Spinal cord (tissue), 10 donors: ENCODE measurements at places on chromosomes 3 and 15. TPM values are rescaled to one million over a fixed set of nuclear protein-coding genes. Genes with fewer than 3 reads are reported as not detected.

The FXR1 gene
- 146 TPM for total RNA-seq

- no peak overlapping the region for H3K27ac ChIP-seq
- H3K4me3 ChIP-seq: no peak overlapping the region
- no peaks in the 10 kb centered on the region for H3K36me3 ChIP-seq
- H3K4me1 ChIP-seq: no peaks in the 10 kb centered on the region
- H3K27me3 ChIP-seq: no peaks in the 10 kb centered on the region
These were observed 349.4 kb downstream of the DOCK3 start for GRCh38 chr3:51024121-51024520.

DNA sequence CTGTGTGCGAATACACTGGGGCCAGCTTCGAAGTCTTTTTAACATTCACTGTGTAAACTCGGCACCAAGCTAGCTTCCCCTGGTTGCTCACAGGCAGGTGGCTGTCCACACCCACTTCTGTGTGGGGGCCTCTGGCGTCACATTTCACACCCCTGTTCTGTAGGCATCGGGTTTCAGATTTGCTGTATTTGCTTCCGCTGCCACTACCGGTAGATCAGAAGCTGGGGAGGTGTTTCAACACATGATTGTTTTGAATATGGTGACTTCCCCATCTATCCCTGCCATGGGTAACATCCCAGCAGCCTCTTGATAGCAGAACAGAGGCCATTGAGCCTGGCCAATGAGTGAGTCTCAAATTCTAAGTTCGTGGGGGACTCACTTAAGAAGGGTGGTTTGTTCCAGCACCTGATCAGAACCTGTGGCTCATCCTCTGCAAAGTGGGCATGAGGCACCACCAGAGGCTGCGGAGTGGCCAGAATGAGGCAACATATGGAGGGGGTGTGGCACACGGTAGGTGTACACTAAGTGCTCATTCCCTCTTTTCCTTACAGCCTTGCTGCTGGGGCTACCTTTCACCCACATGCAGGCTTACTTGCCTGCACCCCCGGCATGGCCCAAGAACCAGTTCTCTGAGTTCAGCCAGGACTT, 61.5 kb downstream of the IQSEC1 start:
- H3K4me3 ChIP-seq: no peak overlapping the region
- H3K27ac ChIP-seq: no peak overlapping the region
- H3K4me1 ChIP-seq: peaks cover 62% of the 10 kb centered on the region
- no peak for DNase-seq

DNA sequence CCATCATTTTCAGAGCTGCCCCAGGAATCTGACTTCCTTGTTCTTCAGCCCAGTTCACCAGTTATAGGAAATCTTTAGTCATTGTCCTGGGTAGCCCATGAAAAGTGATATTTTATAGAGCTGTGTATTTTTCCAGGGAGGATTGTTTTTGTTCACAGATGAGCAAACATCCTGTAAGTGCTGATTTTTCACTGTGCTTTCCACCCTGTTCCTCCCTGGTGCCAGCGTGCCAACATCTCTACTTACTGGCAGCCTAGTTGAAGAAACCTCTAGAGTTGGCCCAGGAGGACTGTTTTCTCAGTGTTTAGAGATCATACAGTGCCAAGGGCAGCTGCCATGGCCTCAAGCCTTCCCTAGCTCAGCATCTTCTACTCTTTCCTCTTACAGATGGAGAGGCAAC, 41.3 kb downstream of the ST6GAL1 start:
- H3K36me3 ChIP-seq: peaks cover 2% of the 10 kb centered on the region
- no peak overlapping the region for H3K27ac ChIP-seq
- H3K27me3 ChIP-seq: no peaks in the 10 kb centered on the region
- peaks cover 5% of the 10 kb centered on the region for H3K4me1 ChIP-seq
- H3K4me3 ChIP-seq: no peak overlapping the region

- H3K4me3 ChIP-seq: no peak overlapping the region
- H3K36me3 ChIP-seq: no peaks in the 10 kb centered on the region
- no peaks in the 10 kb centered on the region for H3K4me1 ChIP-seq
- no peaks in the 10 kb centered on the region for H3K27me3 ChIP-seq
- H3K27ac ChIP-seq: no peak overlapping the region
These were observed 19.4 kb upstream of the UBE2E2 start for GRCh38 chr3:23183731-23184130.

- DNase-seq: no peak
- H3K36me3 ChIP-seq: no peaks in the 10 kb centered on the region
- H3K27me3 ChIP-seq: no peaks in the 10 kb centered on the region
These were observed 166.9 kb upstream of the FAM3D start for GRCh38 chr3:58833491-58833890.

- H3K4me1 ChIP-seq: no peaks in the 10 kb centered on the region
- no peak overlapping the region for H3K4me3 ChIP-seq
- no peak overlapping the region for H3K27ac ChIP-seq
- H3K27me3 ChIP-seq: no peaks in the 10 kb centered on the region
These were observed 4.5 kb upstream of the NANOGP8 start for GRCh38 chr15:35089551-35089950.

DNA sequence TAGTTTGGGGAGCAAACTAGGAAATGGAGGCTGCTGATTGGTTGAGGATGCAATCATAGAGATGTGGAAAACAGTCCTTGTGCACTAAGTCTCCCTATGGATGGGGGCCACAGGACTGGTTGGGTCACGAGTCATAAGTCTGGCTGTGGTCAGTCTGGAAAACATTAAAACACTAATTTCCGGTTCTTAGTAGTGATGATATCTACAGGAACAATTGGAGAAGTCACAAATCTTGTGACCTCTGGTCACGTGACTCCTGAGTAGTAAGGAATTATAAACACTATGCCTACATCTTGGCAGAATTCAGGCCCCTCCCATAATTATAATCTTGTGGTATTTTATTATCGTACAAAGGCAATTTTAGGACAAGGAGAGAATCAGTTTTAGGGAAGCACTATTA, 317.3 kb upstream of the ARPP21 start:
- H3K27me3 ChIP-seq: no peaks in the 10 kb centered on the region
- no peak for DNase-seq
- no peaks in the 10 kb centered on the region for H3K36me3 ChIP-seq
- no peak overlapping the region for H3K27ac ChIP-seq

DNA sequence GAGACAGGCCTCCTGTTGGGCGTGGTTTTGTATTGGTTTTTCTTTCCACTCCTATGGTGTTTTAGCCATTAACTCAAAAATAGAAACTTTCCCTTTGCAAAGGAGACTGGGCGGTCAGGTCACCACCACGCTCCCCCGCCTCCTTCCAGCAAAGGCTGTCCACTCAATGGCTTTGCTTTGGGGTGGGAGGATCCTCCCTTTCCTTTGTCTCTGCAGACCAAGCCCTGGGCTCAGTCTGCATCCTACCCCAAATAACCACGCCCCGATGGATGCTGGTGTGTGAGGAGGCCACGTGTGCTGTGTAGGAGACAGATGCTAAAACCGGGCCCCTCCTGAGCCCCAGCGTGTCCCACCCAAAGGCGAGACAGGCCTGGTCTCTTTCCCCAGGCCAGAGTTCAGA, 68.5 kb downstream of the GRIP2 start:
- no peak overlapping the region for H3K4me3 ChIP-seq
- H3K4me1 ChIP-seq: peaks cover 17% of the 10 kb centered on the region
- DNase-seq: no peak
